ENCODE measurements at places on chromosomes 5 and 9. TPM values are rescaled to one million over a fixed set of nuclear protein-coding genes. Genes with fewer than 3 reads are reported as not detected.

DNA sequence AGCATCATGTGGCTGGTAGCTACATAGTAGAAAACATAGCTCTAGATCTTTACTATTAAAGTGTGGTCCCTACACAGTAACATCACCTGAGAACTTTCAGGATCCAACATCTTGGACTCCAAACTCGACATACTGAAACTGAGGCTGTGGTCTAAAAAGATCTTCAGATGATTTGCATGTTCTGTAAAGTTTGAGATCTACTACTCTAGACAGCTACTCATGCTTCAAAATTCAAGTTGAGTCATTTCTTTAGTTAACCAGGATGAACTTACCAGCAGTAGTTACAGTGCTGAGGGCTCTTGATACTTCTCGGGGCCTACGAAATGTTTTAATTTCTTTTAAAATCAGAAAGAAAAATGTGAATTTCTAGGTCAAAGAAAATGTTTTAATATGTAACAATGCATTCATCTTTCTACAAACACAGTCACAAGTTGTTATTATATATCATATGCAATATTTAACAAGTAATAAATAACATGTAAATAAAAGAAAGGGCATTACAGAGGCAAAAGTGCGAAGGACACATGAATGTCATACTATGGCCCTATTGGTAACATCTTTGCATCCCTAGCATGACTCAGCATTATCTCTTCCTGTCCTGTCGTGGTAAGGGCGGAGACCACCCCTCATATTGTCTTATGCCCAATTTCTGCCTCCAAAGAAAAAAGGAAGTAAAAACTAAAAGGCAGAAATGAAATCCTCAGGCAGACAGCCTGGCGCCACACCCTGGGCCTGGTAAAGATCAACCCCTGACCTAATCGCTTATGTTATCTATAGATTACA, 563.9 kb upstream of the TLE4 start:
- peaks cover 23% of the 10 kb centered on the region for H3K4me1 ChIP-seq
- H3K4me3 ChIP-seq: no peak overlapping the region
- H3K27me3 ChIP-seq: no peaks in the 10 kb centered on the region
- DNase-seq: no peak

- peak; percentile 85 for DNase-seq
- no peaks in the 10 kb centered on the region for H3K36me3 ChIP-seq
Measured at GRCh38 chr9:69173891-69174615, at the start of gene TJP2. TSS of gene TJP2 (plus strand) at chr9:69174277. CDS start at chr9:69174373, 96 bp downstream.

DNA sequence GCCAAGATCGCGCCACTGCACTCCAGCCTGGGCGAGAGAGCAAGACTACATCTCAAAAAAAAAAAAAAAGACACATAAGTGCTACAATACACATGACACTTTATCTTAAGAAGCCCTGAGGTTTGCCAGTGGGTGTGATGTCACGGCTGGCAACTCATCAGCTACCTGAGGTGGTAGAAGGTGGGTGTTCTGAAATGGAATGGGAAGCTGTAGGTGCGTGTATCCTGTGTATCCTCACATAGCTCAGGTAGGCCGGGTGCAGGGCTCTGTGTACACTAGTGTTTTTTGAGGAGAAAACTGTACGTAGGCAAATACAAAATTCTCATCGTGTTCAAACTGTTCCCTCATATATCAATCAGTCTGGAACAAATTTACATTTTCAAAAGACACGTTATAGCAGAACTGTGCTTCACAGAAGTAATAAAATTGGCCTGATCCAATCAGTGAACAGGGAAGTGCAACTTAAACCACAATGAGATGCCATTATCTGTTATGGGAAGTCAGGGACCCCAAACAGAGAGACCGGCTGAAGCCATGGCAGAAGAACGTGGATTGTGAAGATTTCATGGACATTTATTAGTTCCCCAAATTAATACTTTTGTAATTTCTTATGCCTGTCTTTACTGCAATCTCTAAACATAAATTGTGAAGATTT, 10.4 kb downstream of the BICD2 start:
- peaks cover 14% of the 10 kb centered on the region for H3K4me1 ChIP-seq
- no peak overlapping the region for H3K27ac ChIP-seq
- no peaks in the 10 kb centered on the region for H3K36me3 ChIP-seq

DNA sequence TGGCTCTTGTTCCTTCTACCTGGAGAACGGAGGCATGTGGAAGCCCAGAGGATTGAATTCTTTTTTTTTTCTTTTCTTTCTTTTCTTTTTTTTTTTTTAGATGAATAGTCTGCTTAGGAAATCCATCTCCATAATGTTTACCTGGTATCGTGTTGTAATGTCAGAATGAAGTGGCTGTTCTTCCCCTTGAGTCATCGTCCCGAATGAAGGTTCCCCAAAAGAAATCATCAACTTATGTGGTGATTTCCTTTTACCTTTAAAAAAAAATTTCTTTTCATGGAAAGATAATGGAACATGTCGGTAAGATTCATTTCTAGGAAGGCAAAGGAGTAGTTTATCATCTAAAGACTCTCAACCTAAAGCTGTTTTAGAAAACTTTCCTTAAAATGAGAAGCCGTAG, 59.7 kb downstream of the DOCK8 start:
- H3K4me3 ChIP-seq: no peak overlapping the region
- no peaks in the 10 kb centered on the region for H3K36me3 ChIP-seq
- H3K27me3 ChIP-seq: no peaks in the 10 kb centered on the region
- no peak for DNase-seq
- H3K27ac ChIP-seq: no peak overlapping the region

DNA sequence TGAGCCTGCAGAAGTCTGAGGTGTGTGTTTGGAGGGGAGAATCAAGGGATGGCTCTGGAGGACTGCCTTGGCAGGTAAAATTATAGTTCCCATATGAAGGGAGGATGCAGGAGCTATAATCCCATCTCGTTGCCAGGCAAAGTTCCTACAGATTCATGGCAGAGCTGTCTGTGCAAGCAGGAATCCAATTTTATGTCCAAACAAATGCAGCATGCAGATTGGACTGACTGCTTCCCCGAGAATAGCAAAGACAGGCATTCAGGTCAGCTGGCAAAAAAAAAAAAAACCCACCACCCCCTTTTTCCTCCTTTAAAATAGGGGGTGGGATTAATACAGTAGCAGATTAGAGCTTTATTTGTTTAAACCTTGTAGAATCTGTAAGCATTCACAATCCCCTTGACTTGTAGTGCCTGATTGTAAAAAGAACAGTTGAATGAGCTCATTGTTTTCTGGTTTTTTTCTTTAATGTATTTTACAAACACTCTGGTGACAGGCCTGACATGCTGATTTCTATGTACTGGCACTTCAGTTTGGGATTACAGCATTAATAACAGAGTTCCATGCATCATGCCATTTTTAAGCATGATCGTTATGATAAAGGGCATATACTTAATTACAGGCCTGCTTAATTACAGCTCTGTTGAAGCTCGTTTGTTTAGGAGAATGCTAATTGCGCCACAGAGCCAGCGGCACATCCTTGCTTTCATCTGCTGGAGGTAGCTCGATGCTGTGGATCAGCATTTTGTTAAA, 141.4 kb upstream of the LMX1B start:
- no peak for DNase-seq
- peak overlapping the region; percentile 82 for H3K27ac ChIP-seq
- no peak overlapping the region for H3K4me3 ChIP-seq
- H3K36me3 ChIP-seq: no peaks in the 10 kb centered on the region
- no peaks in the 10 kb centered on the region for H3K27me3 ChIP-seq

DNA sequence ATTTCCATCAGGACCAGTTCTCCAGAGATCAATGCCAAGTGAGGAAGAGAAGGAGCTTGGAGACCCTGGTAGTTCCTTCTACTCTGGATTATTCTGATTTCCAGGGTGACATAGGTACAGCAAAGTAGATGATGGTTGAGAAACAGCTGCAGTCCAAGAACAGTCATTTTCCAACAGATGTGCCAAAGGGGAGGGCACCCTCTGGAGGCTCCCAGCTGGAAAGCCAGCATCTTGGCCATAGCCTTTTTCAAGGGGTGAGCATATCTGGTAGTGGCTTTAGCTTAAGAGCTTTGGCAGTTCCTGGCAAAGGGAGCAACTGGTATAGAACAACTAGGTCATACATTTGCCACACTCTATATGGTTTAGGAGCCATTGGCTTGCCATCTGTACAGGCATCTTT, 492.7 kb downstream of the RASEF start:
- no peaks in the 10 kb centered on the region for H3K27me3 ChIP-seq
- no peaks in the 10 kb centered on the region for H3K4me1 ChIP-seq
- DNase-seq: peak; percentile 61
- no peak overlapping the region for H3K4me3 ChIP-seq
- no peak overlapping the region for H3K27ac ChIP-seq

DNA sequence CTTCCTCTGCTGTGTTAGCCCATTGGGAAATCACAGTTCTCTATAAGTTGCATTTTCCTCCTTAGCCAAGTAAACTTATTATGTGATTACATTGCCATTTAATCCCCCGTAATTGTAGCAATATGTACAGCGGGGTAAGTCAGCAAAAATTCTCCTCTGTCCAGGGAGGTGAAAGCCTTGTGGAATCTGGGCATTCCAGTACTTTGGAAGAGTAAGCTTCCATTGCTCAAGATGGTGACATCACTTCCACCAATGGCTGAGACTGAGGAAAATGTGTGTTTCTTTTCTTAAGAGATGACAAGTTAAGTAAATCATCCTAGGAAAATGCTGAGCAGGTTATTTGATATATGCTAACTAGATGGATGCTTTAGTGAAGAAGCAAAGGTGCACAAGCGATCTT, 436.7 kb downstream of the CETN3 start:
- H3K4me1 ChIP-seq: peaks cover 15% of the 10 kb centered on the region
- no peaks in the 10 kb centered on the region for H3K36me3 ChIP-seq
- DNase-seq: no peak
- H3K27ac ChIP-seq: no peak overlapping the region

DNA sequence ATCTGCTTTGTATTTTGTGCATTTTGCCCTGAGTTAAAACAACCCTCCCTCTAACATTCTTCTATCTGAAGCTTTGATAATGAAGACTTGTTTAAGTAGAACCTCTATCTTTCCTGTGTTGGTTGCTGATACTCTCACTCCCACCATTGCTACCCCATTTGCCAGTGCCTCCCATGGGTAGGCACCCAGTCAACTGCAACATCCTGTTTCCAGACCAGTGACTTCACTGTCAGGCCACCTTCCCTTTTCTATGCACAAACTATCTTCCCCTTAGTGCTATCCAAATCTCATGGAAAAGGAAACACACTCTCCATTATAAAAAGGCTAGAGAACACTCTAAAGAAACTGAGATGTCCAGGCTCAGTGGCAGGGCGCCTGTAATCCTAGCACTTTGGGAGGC, 5.6 kb upstream of the IARS1 start:
- no peaks in the 10 kb centered on the region for H3K4me1 ChIP-seq
- DNase-seq: no peak
- peaks cover 68% of the 10 kb centered on the region for H3K36me3 ChIP-seq
- no peak overlapping the region for H3K27ac ChIP-seq

DNA sequence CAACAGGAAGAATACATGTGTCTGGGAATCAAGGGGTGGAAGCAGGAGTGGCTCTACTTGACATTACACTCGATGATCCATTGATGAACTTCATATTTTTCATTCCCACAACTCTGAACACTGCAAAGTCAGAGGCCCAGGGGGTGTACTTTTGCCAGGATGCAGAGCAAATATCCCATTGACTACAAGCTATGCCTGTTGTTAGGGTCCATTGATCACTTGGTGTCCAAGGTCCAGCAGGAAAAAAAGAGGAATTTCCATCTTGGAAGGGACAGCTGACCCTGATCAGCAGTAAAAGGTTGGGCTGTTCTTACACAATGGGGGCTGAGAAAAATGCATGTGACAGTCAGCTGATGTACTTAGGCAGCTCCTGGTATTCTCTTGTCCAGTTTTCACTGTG, 118.5 kb upstream of the MAP1B start:
- no peaks in the 10 kb centered on the region for H3K36me3 ChIP-seq
- no peaks in the 10 kb centered on the region for H3K4me1 ChIP-seq
- no peaks in the 10 kb centered on the region for H3K27me3 ChIP-seq

DNA sequence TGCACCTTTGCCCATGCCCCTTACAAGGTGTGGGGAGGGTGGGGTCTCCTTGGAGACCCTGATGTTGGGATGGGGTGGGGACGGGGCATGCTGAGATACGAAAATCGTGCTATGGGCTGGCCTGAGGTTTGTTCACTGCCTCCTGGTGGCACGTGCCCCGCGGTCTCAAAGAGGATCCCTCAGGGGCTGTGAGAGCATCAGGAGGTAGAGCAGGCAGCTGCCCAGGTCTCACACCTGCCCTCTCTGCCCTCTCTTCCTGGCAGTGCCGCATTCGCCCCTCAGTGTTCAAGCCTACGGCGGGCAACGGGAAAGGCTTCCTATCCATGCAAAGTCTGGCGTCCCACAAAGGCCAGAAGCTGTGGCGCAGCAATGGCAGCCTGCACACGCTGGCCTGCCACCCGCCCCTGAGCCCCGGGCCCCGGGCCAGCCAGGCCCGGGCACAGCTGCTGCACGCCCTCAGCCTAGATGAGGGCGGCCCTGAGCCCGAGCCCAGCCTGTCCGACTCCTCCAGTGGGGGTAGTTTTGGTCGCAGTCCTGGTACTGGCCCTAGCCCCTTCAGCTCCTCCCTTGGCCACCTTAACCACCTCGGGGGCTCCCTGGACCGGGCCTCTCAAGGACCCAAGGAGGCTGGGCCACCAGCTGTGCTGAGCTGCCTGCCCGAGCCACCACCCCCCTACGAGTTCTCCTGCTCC, 6.7 kb downstream of the N4BP3 start:
- peaks cover 53% of the 10 kb centered on the region for H3K4me1 ChIP-seq
- no peak for DNase-seq
- peaks cover 57% of the 10 kb centered on the region for H3K36me3 ChIP-seq
- no peak overlapping the region for H3K4me3 ChIP-seq

- no peak for DNase-seq
- no peaks in the 10 kb centered on the region for H3K36me3 ChIP-seq
- H3K4me1 ChIP-seq: peaks cover 19% of the 10 kb centered on the region
- no peaks in the 10 kb centered on the region for H3K27me3 ChIP-seq
- no peak overlapping the region for H3K27ac ChIP-seq
Measured at GRCh38 chr9:126609711-126610388, 3.9 kb upstream of the LMX1B start.

DNA sequence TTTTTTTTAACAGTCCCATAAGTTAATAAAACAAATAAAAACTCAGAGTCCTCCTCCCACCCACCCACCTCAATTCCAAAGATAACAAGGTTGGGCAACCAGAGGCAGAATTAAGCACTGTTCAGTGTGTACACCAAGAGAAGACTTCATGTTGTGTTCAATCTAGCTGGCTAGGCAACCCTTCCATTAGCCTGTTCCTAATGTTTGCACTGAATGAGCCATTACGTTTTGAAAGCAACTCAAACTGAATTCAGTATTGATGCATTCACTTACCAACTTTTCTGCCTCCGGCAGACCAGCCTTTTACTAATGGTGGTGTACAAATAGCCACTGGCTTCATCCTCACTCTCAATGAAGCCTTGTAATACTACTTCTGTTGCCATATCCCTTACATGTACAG, 47.5 kb downstream of the PBX3 start:
- H3K36me3 ChIP-seq: peaks cover 24% of the 10 kb centered on the region
- H3K4me1 ChIP-seq: no peaks in the 10 kb centered on the region
- no peaks in the 10 kb centered on the region for H3K27me3 ChIP-seq
- DNase-seq: no peak
- no peak overlapping the region for H3K27ac ChIP-seq
- no peak overlapping the region for H3K4me3 ChIP-seq

The FAM169A gene
- 17.9 TPM for total RNA-seq

The IFNA4 gene
- total RNA-seq: not detected

The ZNF782 gene
- 9.3 TPM for total RNA-seq

The NRG2 gene
- total RNA-seq: 0.06 TPM

The SGCD gene
- total RNA-seq: 5.8 TPM

The AUH gene
- 14.6 TPM for total RNA-seq

The PAEP gene
- total RNA-seq: not detected
